ENCODE measurements at places on chromosomes 1 and 21.
A peak's percentile ranks its signal among the peaks of the same experiment; 100 is the strongest.

- DNase-seq: no peak
Measured at GRCh38 chr1:28855469-28855951, 43.5 kb downstream of the OPRD1 start.

DNA sequence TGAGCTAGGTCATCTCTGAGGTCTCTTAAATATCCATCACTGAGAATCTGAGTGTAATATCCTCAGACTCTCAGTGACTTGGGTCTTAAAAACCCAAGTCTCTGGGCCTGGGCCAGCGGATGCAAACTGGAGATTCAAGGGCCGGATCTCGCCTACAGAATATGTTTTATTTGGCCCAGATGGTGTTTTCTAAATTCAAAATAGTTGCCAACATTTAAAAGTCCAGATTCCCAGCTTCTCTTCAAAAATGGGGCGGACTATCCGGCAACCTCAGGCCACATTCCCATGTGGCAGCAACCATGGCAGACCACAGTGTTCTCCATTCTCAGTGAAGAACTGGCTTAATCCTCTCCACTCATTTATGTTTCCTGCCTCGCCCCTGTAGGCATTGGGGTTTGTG lies 12.7 kb upstream of the HEYL start:
- no peak for DNase-seq

GRCh38 chr1:217462159-217462558 lies 168.7 kb downstream of the GPATCH2 start:
- no peak for DNase-seq

DNA sequence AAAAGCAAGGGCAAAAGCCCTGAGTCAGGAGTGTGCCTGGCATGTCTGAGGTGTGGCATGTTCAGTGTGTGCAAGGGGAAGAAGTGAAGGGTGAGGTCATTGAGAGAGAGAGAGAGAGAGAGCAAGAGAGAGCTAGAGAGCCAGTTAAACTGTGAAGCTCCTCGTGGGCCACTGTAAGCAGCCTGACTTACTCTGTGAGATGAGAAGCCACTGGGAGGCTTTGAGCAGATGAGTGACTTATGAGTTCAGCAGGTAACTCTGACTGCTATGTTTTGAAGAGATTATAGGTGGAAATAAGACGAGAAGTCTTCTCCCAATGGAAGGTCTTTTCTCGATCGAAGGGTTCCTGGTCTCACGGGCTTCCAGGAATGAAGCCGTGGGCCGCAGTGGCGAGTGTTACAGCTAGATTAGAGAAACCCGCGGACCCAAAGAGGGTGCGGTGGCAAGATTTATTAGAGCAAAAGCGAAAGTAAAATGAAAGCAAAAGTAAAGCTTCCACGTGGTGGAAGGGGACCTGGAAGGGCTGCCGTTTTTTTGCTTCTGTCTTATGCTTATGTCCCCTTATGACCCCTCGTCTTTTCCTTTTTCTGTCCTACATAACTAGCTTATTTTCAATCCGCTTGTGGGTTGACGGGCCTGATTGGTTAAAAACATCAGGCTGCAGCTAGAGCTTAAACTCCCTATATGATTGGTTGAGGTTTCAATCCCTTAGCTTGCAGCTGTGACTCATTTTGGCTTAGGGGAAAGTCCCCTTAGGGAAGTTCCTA lies 323.1 kb upstream of the FAM78B start:
- DNase-seq: peak; percentile 13

DNA sequence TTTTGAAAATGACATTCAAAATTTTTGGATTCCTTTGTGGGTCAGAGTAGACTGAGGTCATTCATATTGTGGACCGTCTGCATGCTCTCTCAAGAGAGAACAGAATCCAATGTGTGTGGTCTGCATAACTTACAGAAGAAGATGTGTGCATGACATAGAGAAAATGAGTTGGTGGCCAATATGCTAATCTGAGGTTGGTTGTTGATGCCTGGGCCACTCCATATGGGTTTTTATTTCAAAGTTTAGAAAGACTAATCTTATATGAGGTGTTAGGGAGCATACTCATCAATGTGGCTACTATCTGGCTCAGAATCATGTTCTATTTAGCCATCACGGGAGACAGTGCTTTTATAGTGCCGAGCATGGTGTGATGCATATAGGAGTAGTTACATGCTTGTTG lies 18.2 kb downstream of the NTNG1 start:
- DNase-seq: no peak

GRCh38 chr1:80375662-80376061 lies 1369.1 kb upstream of the ADGRL4 start:
- peak; percentile 90 for DNase-seq

GRCh38 chr1:171780583-171781175 lies 781 bp upstream of the METTL13 start:
- no peak for DNase-seq

DNA sequence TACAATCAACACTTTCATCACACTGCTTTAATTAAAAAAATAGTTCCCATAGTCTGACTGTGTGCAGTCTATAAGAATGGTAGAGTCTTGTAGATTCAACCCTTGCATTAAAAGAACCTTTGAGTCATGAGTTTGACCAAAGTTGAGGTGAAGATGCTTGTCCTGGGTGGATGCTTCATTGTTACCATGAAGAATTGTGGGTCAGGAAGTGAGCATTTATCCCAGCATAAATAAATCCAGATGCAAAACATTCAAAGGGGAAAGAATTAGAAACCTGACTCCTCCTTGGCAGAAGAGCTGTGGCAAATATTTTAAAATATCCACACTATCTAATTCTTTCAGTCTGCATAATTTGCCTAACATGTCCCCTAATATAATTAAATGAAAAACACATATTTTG lies 72.9 kb upstream of the SPAG17 start:
- DNase-seq: peak; percentile 75

DNA sequence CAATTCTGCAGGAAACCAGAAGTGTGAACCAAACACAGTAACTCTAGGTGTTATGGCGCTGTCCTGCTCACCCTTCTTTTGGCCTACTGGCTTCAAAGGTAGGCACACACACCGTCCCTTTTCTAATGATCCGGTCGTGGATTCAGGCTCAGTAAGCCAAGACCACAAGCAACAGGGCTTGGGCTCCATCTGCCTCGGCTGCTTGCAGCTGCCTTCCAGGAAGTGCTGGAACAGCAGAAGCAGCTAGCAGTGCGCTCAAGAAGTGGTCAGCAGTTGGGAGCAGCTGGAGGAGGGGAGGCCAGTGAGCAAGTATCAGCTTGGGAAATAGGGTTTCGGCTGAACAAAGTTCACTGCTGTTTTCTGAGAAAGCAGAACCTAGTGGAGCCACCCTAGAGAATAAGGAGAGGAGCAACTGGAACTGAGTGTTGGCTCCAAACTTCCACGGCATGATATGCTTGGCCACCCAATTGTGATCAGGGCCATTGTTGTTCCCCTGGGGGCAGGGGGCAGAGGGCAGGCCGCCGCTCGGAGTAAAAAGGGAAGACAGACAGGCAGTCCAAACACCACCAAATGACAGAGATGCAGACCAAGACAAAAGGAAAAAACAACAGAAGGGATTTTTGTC lies 173.4 kb downstream of the TOMM20 start:
- DNase-seq: peak; percentile 32

DNA sequence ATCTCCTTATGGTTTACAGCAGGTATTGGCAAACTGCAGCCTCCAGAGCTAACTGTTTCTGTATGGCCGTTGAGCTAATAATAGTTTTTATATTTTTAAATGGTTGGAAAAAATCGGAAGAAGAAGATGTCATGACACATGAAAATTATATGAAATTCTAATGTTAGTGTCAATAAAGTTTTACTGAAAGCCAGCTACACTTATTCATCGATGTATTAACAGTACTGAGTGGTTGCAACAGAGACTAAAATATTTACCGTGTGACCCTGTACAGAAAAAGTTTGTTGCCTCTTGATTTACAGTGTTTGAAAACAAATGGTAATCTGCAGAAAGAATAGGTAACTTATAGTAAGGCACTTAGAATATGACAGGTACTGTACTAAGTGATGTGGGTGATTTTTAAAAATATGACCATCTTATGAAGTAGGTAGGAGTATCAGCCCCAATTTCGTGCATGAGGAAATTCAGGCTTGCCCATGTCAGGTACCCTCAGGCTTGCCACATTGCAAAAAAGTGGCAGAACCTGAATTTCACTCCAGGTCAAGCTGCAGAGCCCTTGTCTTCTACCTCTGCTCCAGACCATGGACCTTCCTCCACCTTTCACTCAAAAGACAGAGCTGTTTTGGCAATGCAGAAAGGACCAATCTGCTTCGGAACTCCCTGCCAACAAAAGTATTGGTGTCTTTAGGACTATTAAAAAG lies 311.9 kb upstream of the RUNX1 start:
- DNase-seq: no peak

- no peak for DNase-seq
Measured at GRCh38 chr1:227942716-227943261, 4.9 kb downstream of the WNT9A start.

GRCh38 chr1:18927654-18928272 lies 25.4 kb upstream of the ALDH4A1 start:
- DNase-seq: peak; percentile 65

DNA sequence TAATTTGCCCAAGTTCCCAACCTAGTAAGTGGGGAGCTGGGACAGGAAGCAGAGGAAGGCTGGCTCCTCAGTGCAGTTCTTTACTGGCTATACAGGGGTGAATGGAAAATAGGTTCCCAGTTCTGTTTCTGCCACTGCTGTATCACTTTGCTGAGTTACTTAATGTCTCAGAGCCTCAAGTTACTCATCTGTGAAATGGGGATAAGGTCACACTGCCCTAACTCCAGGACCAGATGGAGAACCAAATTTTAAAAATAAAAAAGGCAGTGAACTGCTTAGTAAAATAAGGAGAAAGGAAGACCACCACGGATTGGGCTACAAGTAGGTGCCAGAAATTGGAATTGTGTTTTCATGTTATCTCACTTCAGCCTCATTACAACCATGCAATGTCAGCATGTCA lies 147.8 kb downstream of the OMA1 start:
- DNase-seq: no peak

DNA sequence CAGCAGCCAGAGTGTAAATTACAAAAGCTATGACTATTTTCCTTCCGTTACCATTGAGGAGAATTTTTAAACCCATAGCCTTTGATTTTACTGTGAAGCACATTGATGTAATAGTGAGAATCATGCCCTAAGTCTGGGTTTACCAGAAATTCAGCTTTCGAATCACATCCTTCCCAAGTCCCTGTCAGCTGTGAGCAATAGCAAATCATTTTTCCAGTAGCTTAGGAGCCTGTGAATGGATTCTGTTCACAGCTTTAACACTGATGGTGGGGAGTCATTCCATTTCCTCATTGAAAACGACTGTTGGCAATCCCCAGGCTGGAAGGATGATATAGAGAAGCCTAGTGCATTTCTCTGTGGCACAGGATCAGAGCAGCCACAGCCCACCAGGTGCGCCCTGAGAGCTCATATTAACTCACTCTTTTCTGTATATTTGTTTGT lies 82.2 kb upstream of the C1orf105 start:
- DNase-seq: no peak

DNA sequence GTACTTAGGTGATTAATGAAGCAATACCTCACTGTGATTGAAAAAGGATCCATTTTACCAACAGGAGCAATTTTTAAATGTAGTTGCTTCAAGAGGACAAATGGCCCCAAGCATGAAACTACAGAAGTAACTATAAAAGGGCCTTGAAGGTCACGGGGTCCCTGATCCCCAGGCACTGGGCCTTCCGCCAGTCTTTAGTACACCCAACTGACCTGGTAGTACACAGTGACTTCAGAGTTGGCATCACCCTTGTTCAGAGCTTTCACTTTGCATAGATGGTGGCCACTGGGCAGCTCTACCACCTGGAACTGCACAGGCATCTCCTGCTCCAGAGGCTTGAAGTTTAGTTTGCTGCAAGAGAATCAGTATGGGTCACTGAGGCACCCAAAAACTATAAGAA lies 84.3 kb downstream of the NRDC start:
- no peak for DNase-seq

GRCh38 chr1:226781937-226782609 lies 43.0 kb upstream of the ITPKB start:
- no peak for DNase-seq

GRCh38 chr1:226973898-226974543 lies 33.9 kb downstream of the COQ8A start:
- peak; percentile 14 for DNase-seq

- DNase-seq: peak; percentile 18
Measured at GRCh38 chr1:184910691-184911091, 63.6 kb downstream of the NIBAN1 start.

GRCh38 chr1:16986962-16987361 lies 6.5 kb upstream of the MFAP2 start:
- no peak for DNase-seq

DNA sequence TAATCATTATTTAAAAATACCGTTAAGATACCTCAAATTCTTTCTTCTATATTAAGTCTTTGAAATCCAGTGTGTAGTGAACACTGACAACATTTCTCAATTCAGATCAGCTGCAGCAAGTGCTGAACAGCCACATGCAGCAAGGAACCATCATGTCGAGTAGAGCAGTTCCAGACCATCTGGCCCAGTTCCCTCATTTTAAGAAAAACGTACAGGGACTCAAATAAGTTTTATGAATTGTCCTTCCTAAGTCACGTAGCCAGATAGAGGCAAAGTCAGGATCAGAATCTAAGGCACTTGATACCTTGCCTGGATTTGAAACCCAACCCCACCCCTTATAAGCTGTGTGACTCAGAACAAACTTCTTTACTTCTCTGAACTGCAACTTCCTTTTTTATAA lies 132.4 kb downstream of the PROX1 start:
- DNase-seq: no peak

DNA sequence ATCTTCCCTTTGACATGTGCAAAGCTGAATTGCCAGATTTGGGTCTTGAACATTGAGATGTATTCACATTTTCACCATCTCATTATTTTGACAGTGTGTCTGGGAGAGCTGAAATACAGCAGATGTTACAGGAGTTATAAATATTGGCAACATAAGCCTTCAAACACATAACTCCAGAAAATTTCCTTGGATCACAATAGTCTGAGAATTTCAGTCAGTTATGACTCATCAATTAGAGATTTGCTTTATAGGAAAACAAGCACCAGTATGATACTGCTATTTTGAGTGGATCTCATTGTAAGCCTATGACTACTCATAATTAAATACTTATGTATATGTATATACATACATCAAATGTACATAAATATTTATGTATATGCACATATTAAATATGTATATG lies 1171.8 kb downstream of the AMY1C start:
- peak; percentile 72 for DNase-seq

DNA sequence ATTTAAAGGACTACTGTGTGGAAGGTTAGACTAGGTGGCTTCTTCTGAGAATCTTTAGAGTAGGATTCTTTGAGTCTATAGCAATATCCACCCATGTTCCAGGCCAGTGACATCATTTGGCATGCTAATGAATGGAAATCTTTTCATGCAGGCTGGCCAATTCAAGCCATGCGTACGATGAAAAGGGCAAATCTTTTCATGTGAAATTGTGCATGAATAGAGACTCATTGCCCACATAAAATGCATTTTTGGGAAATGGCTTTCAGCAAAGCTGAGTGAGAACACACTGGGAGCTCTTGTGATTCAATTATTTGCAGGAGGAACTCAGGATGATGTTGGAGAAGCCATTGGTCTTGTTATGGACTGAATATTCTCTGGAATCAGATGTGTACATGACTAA lies 324.9 kb upstream of the DAB1 start:
- no peak for DNase-seq

GRCh38 chr1:21341022-21341421 lies 50.8 kb upstream of the ECE1 start:
- DNase-seq: no peak
